ENCODE measurements at places on chromosomes 1 and 21.

DNA sequence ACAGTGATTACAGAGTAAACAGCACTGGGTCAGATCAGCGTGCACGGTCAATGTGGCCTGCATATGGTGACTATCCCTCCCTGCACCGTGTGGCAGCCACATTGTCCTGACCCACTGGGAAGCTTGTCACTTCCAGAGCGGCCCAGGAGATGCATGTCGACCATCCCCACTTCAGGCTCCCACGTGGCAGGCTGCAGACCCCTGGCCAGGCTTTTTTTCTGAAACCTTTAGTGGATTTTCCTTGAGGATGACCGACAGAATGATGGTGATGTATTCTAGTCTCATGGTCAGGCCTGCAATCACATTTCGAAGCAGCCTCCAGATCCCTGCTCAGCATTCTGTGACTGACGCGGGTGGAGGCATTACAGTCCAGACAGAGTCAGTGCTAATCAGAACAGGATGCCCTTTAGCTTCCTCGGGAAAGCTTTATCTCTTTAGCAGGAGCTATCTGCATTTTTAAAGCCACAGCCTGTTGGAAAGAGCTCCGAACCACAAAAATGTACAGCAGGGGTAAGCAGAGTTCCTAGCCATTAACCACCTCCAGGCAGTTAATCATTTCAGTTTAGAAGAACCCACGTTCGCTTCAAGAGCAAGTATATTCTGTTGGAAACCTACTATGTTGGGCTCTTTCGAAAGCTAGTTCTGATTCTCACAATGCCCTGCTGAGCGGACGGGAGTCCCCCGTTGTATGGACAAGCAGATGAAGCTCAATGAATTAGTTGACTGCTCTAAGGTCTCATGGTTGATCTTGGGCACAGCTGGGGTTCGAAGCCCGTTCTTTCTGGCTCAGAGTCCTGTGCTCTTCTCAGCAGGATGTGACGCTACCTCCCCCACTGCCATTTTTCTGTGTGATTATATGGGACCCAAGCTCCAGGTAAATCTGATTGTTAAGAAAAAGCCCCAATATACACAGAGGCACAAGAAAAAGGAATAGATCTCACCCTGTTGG is 56.5 kb downstream of the IRF2BP2 start:
- peak; percentile 95 for DNase-seq

GRCh38 chr1:15684042-15684461 is at the start of gene PLEKHM2:
Gene PLEKHM2 (plus strand): TSS chr1:15684320. CDS start chr1:15684559, 239 bp downstream.
- peak; percentile 23 for DNase-seq

DNA sequence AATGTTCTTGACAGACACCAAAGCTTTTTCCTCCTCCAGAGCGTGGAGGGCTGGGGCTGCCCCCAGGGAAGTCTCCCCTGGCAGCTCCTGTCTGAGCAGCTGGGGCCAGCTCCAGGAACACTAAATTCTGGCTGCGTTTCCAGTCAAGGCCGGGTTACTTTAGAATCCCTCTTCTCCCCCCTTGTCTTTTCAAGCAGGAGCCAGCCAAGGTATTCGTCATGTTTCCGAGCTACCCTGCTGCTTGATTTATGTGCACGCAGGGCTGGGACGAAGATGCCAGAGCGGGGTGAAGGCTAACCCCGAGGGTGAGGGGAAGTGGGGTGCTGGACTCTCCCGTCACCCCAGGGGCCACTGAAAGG is 68.1 kb upstream of the ANGPTL1 start:
- DNase-seq = peak; percentile 89

- DNase-seq = no peak
Observed at GRCh38 chr1:212669102-212669501, 30.5 kb downstream of the BATF3 start.

DNA sequence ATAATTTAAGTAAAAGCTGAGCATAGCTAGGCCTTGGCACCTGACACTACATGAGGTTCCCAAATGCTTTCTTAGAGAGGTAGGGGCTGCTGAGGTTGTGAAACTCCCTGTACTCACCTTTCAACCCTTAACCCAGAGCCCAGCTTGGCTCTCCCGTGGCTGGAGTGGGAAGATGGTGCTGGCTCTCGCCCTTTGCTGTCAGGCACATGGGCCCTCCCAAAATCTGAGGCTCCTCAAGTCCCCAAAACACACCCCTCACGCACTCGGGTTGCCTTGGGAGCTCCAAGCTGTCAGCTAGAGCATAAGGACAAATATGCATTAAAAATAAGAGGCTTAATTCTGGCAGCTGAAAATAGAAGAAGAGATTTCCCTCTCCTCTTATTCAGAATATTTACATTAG is 46.7 kb upstream of the PLPPR4 start:
- DNase-seq = no peak

All from fibroblast of the aortic adventitia (primary cell).